ENCODE measurements at places on chromosomes 7 and 10.

DNA sequence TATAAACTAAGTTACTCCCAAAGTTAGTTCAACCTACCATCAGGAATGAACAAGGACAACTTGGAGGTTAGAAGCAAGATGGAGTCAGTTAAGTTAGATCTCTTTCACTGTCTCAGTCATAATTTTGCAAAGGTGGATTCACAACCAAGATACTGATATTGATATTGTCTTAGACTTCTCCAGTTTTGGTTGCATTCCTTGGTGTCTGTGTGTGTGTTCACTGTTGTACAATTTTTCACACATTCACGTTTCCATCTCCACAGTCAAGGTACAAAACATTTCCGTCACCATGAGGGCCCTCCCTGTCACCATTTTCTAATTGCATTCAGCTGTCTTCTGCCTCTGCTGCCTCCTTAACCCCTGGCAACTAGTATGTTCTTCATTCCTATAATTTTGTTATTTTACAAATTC is 41.1 kb downstream of the AKR1E2 start:
- DNase-seq, result no peak

DNA sequence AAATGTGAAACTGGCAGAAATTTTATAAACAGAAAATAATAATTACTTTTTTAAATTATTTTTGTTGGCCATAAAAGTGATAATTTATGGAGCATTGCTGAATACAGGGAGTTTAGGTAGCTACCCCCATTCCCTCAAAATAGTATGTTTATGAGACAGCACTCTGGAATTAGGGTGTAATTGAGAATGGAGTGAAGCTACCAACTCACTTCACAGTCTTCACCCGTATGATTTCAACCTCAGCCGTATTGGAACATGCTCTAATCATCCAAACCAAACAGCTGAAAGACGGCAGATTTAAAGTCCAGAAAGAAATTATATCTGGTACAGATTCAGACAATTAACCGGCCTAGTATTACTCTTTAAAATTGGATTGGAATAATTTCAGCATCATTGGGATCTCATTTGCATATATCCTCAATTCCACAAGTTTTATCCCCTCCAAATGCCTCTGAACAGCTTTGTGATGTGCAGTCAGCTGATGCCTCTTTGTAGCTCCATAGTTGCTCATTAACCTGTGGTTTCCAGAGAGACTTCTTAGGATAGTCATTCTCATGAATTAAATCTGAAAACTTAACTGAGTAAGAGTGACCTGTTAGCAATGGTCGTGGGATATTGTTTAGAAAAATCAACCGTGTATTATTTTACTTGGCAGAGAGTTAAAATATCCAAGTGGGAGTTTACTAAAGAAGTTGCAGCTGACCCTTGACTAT is 59.1 kb upstream of the GJD4 start:
- no peak for DNase-seq

- DNase-seq, result no peak
Measured at GRCh38 chr10:80283119-80283518, 6.3 kb downstream of the MAT1A start.

GRCh38 chr10:131814567-131815265 is 86.1 kb upstream of the PPP2R2D start:
- DNase-seq, result no peak

- DNase-seq, result no peak
Measured at GRCh38 chr10:120727001-120727400, 124.2 kb upstream of the WDR11 start.

DNA sequence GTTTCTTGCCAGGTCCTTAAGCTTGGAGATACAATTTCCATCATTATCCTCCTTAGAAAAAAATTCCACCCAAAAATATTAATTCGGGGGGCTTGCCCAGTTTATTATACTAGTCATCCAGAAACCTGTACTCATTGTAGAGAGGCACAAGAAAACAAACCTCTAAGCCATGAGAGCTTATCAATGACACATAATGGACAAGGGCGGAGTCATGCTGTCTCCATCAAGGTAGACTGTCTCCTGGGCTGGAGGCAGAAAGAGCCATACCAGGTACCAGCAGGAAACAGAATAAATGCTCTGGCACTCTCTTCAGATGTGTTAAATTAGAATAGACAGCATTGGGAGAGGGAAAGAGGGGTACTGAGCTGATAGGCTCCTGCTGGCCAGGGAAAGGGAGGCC is 69.8 kb upstream of the GSDME start:
- DNase-seq, result no peak

DNA sequence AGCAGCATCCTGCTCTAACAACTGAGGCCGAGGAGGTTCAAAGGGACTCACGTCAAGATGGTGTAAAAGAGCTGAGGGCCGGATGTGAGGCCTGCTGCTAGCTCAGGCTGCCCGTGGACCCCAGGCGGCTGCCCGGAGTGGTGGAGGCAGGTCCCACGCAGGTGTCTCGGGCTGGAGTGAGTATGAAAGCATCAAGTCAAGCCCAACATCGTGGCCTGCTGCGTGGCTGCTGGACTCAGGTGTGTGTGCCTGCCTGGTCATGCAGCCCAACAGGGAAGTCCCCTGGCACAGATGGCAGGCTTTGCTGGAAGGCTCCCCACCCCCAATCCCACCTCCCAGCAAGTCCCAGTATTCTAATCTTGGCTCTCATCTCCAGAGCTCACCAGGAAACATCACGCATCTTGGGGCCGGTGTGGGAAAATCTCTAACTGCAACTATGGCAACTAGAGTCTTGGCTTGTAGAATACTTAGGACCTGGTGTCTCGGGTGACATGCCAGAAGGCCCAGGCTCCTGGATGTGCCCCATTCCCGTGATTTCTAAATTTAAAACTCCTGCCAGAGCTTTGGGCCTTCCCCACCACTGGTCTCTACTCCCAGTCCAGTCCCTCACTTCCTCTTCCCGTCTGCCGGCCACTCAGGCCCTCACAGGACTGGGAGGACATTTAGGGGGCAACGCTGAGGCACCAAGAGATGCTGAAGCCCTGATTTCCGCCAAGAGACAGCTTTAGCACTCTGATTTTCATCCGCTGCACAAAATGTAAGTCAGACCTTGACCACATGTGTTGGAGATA is 85.9 kb downstream of the PRKAG2 start:
- peak; percentile 64 for DNase-seq

GRCh38 chr7:68684996-68685395 is 913.3 kb upstream of the AUTS2 start:
- DNase-seq, result no peak

DNA sequence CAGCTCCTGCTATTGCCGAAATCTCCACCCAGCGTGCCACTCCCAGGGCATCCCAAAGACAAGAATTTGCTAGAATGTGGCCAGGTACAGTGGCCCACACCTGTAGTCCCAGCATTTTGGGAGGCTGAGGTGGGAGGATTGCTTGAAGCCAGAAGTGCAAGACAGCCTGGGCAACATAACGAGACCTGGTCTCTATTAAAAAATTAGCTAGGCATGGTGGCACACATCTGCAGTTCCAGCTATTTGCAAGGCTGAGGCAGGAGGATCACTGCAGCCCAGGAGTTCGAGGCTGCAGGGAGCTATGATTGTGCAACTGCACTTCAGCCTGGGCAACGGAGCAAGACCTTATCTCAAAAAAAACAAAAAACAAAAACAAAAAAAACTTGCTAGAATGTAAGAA is 73.3 kb upstream of the LYZL2 start:
- no peak for DNase-seq

GRCh38 chr7:122849957-122850328 is 36.3 kb downstream of the CADPS2 start:
- no peak for DNase-seq

DNA sequence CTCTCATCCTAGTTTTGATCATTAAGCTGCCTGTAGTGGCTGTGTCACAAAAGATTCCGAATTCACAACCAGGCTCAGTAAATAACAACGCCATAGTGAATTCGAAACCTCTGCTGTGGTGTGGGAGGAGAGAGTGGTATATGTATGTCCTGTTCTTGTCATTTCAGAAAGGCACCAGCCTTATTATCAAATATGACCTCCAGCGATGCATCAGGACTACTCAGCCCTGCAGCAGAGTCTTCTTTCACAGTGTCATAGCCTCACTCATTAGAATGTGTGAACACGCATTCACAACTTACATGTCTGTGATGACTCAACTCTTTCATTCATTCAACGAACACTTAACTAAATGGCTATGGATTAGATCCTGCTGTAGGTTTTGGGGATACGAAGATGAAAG is 15.3 kb downstream of the AOC1 start:
- no peak for DNase-seq
